ENCODE measurements at places on chromosomes 3 and 15.

- peak; percentile 44 for DNase-seq
Measured at GRCh38 chr3:136543385-136543784, 208.8 kb downstream of the STAG1 start.

- DNase-seq, result no peak
Measured at GRCh38 chr3:149830902-149831301, 17.9 kb downstream of the RNF13 start.

- DNase-seq, result peak; percentile 72
Measured at GRCh38 chr3:71185733-71186455, 397.6 kb downstream of the FOXP1 start.

DNA sequence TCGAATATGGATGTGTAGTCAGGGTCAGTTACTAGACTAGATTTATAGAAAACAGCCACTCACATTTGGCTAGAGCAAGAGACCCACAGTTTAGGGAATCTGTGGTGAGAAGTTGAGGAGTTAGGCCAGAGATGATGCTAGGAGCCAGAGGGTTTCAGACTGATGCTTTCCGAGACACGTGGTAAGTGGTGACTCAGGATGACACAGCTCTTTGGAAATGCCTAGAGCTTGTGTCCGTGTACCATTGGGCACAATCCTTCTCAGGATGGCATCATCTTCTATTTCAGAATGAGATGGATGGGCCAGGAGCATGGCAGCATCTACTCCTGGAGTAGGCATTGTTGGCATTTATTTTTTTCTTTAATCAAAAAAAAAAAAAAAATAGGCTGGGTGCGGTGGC is 28.5 kb downstream of the PTPRG start:
- DNase-seq, result no peak

- DNase-seq, result no peak
Measured at GRCh38 chr15:80530737-80531365, 126.7 kb downstream of the ARNT2 start.

DNA sequence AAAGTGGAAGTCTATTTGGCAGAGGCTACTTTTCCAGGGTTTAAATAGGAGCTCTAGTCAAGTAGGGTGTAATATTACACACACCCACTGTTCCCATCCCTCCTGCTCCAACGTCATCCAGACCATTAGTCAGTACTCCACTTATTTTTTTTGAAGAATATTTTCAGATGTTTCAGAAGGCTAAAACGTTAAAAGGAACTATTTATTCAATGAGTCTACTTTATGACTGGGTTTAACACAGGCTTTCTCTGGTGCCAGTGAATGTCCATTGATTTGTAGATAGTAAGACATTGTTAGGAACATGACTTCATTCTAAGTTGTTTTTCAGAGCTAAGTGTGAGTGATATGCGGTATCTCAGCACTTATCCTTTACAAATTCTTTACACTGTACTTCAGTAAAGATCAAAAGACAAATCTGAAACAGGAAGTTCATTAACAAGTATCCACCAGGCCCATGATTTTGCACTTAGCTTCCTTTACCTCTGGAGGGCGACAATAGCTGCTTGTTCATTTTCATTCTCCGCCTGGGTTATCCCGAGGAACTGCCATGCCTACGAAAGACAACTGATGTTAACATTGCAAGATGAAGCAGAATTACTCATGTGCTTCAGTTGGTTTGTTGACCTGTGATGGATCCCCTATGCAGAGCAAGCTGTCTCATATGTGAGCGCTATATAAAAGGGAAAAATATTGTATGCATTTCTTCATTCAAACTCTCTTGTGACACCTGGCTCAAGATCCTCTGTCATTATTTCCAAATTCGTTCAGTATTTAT is 158.7 kb downstream of the USP13 start:
- peak; percentile 56 for DNase-seq

DNA sequence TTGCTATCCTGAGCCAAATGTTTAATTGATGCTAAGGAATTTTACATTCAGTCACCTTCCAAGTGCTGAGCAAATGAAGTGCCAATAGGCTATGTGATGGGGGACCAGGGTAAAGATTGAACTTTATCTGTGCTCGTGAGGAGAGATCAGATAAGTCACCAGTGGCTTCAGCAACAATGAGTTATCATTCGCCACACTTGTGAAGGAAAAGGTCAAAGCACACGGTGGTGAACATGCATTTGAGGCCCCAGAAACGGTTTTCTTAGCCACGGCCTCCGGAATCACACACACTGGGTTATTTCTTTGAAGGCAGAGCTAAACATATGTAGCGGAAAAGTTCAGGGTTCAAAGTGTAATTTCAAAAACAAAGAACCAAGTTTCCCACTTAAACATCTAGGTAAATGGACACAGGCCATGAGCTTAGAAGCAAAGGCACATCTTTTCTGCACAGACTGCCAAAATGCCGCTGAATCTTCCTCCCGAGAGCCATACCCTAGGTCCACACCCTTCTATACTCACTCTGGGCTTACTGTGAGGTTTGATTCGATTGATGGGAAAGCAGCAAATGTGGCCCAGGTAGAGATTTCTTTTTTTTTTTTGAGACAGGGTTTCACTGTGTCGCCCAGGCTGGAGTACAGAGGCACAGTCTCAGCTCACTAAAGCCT is 268.5 kb downstream of the SHQ1 start:
- DNase-seq, result no peak

GRCh38 chr3:43855674-43856299 is 165.0 kb downstream of the ABHD5 start:
- peak; percentile 55 for DNase-seq

- no peak for DNase-seq
Measured at GRCh38 chr3:184685646-184686045, 26.2 kb downstream of the MAGEF1 start.

- DNase-seq, result no peak
Measured at GRCh38 chr3:118980832-118981231, 53.8 kb downstream of the IGSF11 start.

DNA sequence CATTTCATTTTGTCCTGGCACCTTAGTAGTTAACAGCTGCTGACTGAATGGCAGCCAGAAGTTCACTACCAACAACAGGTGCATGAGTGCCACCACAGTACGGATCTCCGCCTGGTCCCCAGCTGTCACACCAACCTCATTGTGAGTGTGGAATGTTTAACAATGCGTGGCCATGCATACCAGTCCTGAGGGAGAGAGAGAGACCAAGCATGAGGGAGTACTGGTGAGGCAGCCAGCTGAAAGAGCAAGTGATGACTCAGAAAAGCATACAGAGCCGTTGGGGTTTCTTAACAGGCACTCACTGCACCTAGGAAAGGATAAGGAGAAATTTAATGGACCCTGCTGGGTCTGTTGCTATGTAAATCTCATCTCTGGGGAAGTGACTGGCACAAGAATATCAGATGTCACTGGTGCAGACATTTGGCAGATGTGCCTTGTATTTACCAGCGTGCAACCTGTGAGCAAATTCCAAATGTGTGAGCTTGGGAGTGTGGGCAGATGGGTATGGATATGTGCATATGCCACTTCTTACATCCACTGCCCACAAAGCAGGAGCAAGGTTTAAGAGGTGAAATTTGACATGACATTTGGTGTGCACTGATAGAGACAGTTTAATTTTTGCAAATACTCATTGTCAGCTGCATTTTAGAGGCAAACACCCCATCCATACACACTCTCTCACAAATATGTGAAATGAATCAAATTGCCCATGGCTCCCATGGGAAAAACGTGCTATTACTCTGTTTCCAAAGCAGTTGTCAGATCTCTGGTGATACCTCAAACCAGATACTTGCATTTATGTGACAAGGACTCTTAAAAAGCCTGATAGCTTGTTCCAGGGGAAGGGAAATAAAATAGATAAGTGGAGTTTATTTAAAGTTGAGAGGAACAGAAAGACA is 245.2 kb upstream of the ARPP21 start:
- DNase-seq, result no peak

Measured in kidney capillary endothelial cell (primary cell).